ENCODE measurements at places on chromosomes 11 and 22.

- DNase-seq = no peak
Measured at GRCh38 chr11:88178191-88178590, 2.9 kb upstream of the RAB38 start.

DNA sequence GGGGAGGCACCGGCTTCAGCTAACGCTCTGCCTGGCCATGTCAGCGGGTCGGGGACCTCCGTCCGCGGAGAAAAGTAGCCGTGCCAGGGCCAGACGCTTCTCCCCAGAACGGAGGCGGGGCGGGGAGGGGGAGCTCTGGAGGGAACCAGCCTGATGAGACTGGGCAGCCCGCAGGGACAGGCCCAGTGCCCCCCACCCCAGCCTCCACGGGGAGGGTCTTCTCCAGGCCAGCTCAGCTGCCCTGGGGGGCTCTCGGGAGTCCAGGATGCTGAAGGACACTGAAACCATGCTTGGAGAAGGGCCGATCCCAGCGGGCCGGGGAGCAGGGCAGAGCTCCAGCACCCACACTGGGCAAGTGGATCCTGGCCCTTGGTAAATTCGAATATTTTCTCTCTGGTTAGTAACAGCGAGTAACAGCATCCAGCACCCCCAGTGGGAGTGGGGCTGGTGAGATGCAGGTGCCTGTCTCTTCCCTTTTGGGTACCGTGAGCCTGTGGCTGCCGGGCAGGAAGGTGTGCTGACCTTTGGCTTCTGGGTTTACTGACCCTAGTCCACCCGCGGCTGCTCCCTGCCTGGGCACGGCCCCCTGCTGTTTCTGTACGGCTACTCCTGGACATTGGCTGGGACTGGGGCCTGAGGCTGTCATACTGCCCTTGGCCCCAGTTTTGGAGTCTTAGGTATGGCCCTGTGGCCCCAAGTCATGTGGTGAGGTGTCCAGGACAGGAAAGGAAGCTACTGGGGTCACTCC, 35.8 kb downstream of the GRAMD4 start:
- DNase-seq = no peak

- no peak for DNase-seq
Measured at GRCh38 chr22:17086788-17087497, 2.1 kb downstream of the IL17RA start.

DNA sequence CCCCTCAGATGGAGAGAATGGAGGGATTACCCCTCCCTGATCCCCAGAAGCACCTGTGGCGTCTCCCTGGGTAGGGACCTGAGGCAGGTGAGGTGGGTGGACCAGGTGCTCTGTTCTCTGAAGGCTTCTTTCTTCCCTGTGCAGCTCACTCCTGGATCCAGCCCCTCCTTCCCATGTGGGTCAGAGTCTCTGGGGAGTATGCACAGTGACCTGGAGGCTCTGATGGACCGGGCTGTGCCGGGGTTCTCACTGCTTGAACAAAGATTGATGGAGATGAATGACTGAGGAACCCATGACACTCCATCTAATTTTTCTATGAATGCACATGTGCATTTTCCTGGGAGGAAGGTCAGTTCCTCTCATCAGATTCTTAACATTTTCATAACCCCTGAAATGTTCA, 78.6 kb upstream of the SHANK2 start:
- DNase-seq = no peak

DNA sequence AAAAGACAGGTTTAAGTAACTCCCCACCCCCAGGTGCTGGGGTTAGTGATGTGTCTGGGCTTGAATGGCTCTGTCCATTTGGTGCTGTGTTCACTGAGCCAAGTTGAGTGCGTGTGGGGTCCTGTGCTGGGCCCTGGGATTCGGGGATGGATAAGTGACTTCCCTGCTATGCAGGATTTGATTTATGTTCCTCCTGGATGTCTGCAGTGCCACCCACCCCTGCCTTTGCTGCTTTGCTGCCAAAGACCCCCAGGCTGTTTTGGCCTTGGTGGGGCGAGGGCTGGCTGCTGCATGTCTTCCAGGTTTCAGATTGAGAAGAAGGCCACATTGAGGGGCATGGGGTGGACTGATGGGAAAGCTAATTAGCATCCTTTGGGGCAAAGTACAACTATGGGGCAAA, 77.9 kb upstream of the PARVG start:
- DNase-seq = no peak

- DNase-seq = no peak
Measured at GRCh38 chr11:12150831-12151382, 40.5 kb downstream of the MICAL2 start.

DNA sequence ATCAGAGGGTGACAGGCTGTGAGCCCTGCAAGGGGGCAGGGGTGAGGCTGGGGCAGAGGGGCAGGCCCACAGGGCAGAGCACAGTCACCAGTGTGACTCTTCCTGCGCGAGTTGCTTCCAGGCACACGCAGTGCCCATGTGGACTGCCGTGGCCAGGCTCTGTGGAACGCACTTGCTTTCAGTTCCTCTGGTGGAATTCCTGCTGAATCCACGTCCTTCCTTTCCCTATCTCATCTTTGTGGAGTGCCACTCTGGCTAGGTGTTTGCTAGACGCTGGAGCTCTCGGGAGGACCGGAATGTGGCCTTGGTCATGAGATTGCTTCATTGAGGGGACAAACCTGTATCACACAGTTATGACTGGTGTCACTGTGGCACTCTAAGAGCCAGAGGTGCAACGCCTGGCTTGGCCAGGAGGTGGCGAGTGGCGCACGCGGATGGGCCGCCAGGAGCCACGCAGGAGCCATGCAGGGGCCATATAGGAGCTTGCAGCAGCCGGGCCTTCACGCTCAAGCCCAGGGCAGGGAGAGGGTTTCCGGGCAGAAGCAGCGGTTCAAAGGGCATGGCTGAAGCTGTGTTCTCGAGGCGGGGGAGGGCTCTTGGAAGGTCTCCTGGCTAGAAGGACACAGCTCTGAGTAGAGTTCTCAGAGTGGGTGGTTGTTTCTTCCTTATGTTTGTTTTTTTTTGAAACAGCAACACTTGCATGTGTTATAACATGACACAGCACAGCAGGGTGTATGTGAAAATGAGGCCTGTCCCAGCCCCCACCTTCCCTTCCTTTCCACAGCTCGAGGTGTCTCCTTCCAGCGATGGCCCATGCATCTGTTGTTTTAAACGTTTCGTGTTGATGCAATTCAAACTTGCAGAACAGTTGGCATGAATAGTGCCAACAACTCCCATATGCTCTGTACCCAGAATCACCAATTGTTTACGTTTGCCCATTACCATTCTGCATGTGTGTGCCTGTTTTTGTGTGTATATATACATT, 36.2 kb downstream of the TBC1D22A start:
- DNase-seq = peak; percentile 52

DNA sequence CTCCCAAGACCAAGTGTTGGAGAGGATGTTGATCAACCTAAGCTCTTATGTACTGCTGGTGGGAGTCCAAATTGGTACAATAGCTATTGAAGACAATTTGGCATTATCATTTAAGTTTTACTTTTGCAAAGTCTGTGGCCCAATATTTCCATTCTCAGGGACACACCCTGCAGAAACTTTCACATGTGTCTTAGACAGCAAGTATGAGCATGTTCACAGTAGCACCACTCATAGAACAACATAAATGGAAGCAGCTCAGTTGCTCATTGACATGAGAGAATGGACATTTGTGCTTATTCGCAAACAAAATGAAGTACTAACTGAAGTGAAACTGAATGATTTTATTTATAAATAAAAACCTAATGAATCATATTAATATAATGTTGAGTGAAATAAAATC, 135.5 kb downstream of the NOX4 start:
- DNase-seq = no peak

GRCh38 chr11:65718964-65719492, 1.6 kb downstream of the RNASEH2C start:
- no peak for DNase-seq

- DNase-seq = no peak
Measured at GRCh38 chr11:102810950-102811660, 13.1 kb upstream of the MMP1 start.

DNA sequence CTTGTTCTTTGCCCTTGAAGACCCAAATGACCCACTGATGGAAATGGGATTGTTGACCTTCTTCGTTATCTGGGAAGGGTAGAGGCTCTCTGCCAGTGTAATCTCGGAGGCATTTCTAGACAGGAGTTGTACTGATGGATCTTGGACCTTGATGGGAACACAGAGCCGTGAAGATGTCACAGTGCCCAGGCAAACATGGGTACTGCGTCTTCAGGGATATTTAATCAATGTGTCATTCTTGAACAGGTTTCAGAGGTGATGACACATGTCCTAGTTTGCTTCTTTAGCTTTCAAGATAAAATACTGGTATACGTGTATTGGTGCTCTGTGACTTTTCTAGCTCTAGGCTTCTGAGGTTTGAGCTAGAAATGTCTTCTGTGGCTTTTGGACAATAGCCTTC, 6.2 kb downstream of the LDLRAD3 start:
- no peak for DNase-seq

DNA sequence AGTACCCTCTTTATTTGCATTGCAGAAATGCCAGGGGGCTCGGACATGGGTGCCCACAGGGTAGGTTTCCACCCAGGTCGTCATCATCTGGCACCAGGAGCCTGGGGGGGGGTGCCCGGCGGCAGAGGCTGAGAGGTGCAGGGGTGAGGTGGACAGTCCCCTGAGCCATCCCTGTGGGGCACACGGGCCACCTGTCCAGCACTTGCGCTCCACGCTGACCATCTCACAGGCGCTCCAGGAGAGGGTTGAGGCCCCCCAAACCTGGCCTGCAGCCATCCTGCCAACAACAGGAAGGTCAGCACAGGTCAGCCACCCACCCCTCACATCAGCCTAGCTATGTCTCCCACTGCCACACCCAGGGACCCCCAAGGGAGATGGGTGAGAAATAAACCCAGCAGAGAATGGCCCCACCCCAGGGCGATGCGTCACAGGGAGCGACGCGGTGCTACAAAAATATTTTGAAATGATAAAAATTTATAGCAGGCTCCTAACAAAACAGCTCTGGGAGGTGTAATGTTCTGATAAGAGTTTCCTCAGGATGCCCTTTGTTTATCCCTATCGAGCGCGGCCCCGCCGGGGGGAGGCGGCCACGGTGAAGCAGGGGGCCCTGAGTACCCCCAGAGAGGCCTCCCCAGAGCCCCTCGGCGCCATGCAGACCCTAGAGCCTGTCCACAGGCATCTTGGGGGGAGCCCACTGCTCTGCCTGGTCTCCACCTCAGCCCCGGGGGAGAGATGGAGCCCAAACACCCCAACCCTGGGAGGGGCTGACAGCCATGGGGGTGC, 21.0 kb upstream of the GNB1L start:
- DNase-seq = no peak

GRCh38 chr11:101182467-101182866, 52.9 kb upstream of the PGR start:
- no peak for DNase-seq

DNA sequence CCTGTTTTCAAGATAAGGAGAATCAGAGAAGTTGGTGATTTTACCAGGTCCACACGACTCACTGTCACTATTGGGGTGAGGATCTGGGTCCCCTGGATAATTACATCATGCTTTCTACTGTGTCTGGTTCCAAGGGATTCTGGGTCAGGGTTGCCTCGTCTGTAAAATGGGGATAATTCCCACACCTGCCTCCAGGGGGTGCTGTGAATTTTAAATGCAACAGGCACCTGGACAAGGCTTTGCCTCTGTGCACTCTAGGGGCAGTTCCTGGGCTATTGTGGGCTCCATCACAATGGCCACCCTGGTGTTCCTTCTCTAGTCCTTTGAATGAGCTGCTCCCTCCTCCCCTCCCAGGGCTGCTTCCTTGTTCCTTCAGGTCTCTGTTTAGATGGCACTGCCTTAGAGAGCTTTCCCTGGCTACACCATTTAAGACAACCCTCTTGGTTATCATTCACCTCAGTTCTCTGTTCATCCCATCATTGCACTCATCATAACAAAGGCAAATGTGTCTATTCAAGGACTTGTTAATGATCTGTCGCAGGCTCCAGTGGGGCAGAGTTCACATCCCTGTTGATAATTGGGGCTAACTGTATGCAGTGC, 178.6 kb downstream of the MIAT start:
- DNase-seq = no peak

DNA sequence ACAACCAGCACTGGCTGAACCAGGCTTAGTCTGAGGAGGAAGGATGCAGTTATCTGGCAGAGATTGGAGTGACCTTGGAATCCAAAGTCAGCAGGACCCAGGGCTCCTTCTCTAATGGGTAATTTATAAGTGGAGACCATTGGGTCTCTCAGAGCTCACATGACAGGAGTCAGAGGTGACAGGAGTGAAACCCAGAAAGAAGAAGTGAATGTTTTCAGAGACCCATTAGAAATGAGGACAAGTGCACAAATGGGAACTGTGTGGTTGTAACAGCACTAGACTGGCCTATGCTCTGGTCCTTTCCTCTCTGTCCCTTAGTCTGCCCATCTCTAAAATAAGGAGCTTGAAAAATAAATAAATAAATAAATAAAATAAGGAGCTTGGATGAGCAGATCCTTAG, 107.4 kb downstream of the SERGEF start:
- DNase-seq = no peak

DNA sequence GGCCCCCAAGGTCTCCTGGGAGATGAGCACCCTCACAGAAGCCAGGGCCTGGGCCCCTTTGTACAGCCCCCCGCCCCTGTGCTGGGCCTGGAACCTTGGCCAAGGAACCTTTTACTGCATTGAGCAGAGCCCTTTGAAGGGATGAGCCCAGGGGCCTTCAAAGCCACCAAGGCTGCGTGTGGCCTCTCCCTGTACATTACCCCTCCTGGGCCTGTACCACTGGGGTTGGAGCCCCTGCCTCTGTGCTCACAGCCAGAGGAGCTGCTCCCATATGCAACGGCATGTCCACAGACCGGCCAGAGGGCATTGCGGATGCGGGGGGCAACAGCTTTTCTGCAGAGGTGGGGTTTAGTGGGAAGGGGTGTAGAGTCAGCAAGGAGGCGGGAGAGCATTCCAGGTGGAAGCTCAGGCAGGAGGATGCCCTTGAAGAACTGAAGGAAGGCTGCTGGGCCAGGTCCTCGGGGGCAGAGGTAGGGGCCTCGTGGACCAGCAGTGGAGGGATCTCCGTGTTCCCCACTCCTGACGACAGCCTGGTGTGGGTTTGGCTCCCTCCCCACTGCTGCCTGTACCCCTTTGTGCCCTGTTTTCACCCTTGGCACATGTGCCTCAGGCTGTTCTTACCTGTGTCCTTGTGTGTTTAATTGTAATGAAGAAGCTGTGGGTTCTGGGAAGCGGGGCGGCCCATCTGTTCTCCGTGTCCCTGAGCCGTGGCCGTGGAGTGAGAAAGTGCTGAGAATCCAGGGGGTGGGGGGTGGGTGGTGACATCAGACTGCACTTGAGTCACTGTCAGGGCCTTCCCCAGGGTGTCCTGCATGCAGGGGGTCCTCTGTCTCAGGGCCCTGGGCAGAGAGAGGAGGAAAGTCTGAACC, 46.9 kb downstream of the ARHGAP8 start:
- no peak for DNase-seq

- DNase-seq = no peak
Measured at GRCh38 chr11:131874070-131874469, 503.7 kb downstream of the NTM start.
